ENCODE measurements at places on chromosomes 4 and X. TPM values are rescaled to one million over a fixed set of nuclear protein-coding genes. Genes with fewer than 3 reads are reported as not detected.

The PABPC4L gene
- total RNA-seq = 0.26 TPM

The NXF2 gene
- total RNA-seq = not detected

The TNIP3 gene
- not detected for total RNA-seq

The HCCS gene
- 7.3 TPM for total RNA-seq

The SCML2 gene
- 2.3 TPM for total RNA-seq

The IQCM gene
- total RNA-seq = not detected

The TSPAN6 gene
- total RNA-seq = 19.2 TPM

The PLS3 gene
- 47.5 TPM for total RNA-seq

The YY2 gene
- total RNA-seq = 4.9 TPM

The CT45A5 gene
- total RNA-seq = not detected

The ASB11 gene
- total RNA-seq = 0.52 TPM

The LETM1 gene
- total RNA-seq = 52.4 TPM

The NEUROG2 gene
- not detected for total RNA-seq

The PABPC1L2B gene
- total RNA-seq = not detected

The FAM184B gene
- total RNA-seq = not detected

The PLK4 gene
- not detected for total RNA-seq

The TSC22D3 gene
- 147 TPM for total RNA-seq

The PFKFB1 gene
- 2.3 TPM for total RNA-seq

The SHOX gene
- not detected for total RNA-seq

The SPACA5 gene
- total RNA-seq = not detected

The CXCL8 gene
- 12.9 TPM for total RNA-seq

The C4orf36 gene
- total RNA-seq = 3.6 TPM

The MAGEA11 gene
- total RNA-seq = not detected

The FRMD7 gene
- not detected for total RNA-seq

The ACE2 gene
- 17.5 TPM for total RNA-seq

The APOOL gene
- 6.2 TPM for total RNA-seq

The CTAG2 gene
- not detected for total RNA-seq

The PPP3CA gene
- total RNA-seq = 13.7 TPM

The DSPP gene
- total RNA-seq = not detected

The RAB40AL gene
- 1.3 TPM for total RNA-seq

The TIGD4 gene
- 0.78 TPM for total RNA-seq

The MTTP gene
- not detected for total RNA-seq

The GLRA3 gene
- total RNA-seq = 0.26 TPM

The PRKG2 gene
- total RNA-seq = 0.99 TPM

The SPINK2 gene
- total RNA-seq = not detected

The AMER1 gene
- 6.7 TPM for total RNA-seq

The STX18 gene
- total RNA-seq = 13.5 TPM

The CRMP1 gene
- total RNA-seq = 1.6 TPM

The RIBC1 gene
- 0.99 TPM for total RNA-seq

The PORCN gene
- 22.7 TPM for total RNA-seq

The RRH gene
- total RNA-seq = not detected

The SULT1B1 gene
- total RNA-seq = 4.0 TPM

The TRIM61 gene
- total RNA-seq = not detected

The ATP2B3 gene
- not detected for total RNA-seq

The SLC2A9 gene
- total RNA-seq = 1.6 TPM

The LANCL3 gene
- not detected for total RNA-seq

The ARMCX2 gene
- 14.2 TPM for total RNA-seq

The SUPT20HL1 gene
- total RNA-seq = not detected

All from body of pancreas (tissue), 4 donors.